ENCODE measurements at places on chromosomes 3 and 15. TPM values are rescaled to one million over a fixed set of nuclear protein-coding genes. Genes with fewer than 3 reads are reported as not detected.

HGD gene
- total RNA-seq, result 0.43 TPM

CISH gene
- 328 TPM for total RNA-seq

SV2B gene
- total RNA-seq, result 0.05 TPM

TM6SF1 gene
- total RNA-seq, result 20.4 TPM

CCR9 gene
- 0.28 TPM for total RNA-seq

CYP8B1 gene
- total RNA-seq, result not detected

ACP3 gene
- not detected for total RNA-seq

PAK6 gene
- total RNA-seq, result 0.65 TPM

RASGRP1 gene
- 208 TPM for total RNA-seq

GOLGA6L7 gene
- total RNA-seq, result not detected

VWA5B2 gene
- total RNA-seq, result not detected

Measured in activated CD4-positive, alpha-beta memory T cell treated with anti-CD3 and anti-CD28 coated beads, Interleukin-2, amount 10 ng/mL, durations not matched to agents 7 days and 5 days (primary cell).